ENCODE measurements at places on chromosomes 12 and 14.

GRCh38 chr12:119036878-119037825, 55.8 kb downstream of the SRRM4 start:
- no peak for DNase-seq

- DNase-seq = no peak
Observed at GRCh38 chr12:112466011-112466422, 47.3 kb downstream of the PTPN11 start.

DNA sequence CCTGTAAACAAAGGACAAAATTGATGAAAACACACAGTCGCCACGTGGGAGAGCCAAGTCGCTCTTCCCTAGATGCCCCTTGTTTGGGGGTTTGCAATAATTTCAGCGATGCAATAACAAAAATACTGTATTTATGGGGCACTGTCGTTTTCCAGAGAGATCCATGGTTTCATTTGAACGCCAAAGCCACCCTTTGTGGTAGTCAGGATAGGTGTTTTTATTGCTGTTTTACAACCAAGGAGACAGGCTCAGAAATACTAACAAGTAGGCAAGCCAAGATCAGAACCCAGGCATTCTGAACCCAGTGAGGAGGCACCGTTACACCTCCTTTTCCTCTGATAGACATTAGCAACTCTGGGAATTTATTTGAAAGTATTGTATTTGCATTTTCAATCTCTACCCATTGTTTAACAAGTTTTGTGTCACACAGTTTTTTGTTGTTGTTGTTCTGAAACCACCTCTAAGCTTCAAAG, 831 bp upstream of the BTBD7 start:
- no peak for DNase-seq

- no peak for DNase-seq
Observed at GRCh38 chr12:130592641-130593040, 123.5 kb downstream of the RIMBP2 start.

DNA sequence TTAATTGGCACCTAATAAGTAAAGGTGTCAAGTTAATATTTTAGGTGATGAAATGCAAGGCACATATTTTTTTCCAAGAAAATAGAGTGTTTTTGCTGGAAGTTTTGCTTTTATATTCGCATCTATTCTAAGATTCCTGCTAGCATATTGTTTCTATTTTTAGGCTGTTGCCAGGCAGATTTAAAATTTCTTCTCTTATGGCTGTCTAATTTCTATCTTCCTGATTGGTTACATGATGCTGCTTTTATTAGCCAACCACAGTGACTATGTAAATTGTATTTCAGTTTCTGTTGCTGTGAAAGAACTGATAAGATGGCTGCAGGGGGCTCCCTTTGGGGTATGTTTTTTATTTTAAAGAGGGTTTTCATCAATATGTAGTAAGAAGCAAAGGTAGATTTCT, 42.7 kb downstream of the ATF7IP start:
- DNase-seq = no peak

DNA sequence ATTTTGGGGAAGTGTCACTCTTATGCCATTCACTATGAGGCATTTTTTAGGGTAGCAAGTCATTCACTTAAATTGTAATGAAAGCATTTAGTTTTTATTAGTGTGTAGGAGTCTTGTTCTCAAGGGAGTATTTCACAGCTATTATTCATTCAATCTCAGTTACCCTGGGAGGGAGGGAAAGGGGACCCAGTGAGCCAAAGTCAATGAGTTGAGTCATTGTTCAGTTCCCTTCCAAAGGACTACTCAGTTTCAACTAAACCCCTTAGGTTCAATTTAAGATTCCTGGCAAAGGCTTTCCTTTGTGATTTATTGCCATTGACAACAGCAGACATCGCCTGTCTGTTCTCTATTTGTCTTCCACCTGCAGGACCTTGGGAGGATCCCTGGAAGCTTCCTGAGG, 29.3 kb upstream of the RASSF8 start:
- DNase-seq = no peak

DNA sequence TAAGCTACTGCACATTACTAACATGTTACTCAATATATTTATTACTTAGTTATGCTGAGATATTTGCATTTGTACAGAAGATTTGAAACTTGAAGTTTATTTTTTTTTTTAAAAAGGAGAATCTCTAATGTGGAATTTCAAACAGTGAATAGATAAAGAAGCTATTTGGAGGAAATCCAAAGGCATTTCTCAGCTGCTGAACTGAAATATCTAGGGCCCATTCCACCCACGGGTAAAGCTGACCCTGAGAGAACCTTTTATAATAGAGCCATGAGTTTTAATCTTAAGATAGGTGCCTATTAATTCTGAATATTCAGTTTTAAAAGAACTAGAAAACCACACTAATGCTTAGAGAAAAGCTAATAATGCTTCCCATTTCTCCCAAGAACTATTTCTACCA, 225.4 kb upstream of the CAND1 start:
- no peak for DNase-seq

DNA sequence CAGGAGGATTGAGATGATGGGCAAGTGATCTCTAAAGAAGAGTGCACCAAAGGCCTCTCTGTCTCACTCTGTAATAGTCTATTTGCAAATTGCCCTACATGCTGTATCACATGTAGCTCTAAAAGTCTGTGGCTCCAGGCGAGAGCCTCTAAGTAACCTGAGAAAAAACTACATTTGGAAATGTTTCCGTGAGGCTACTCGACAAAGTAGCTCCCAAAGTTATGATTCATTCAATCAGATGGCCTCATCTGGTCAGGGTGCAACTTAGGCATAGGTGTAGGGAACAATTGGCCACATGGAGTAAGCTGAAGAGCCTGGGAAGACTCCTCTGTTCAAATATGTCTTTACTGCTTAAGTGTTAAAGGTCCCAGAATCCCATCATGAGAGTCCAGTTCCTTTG, 155.4 kb upstream of the PLEKHG7 start:
- DNase-seq = no peak

GRCh38 chr12:6824085-6824775, 2.6 kb downstream of the GPR162 start:
- no peak for DNase-seq

DNA sequence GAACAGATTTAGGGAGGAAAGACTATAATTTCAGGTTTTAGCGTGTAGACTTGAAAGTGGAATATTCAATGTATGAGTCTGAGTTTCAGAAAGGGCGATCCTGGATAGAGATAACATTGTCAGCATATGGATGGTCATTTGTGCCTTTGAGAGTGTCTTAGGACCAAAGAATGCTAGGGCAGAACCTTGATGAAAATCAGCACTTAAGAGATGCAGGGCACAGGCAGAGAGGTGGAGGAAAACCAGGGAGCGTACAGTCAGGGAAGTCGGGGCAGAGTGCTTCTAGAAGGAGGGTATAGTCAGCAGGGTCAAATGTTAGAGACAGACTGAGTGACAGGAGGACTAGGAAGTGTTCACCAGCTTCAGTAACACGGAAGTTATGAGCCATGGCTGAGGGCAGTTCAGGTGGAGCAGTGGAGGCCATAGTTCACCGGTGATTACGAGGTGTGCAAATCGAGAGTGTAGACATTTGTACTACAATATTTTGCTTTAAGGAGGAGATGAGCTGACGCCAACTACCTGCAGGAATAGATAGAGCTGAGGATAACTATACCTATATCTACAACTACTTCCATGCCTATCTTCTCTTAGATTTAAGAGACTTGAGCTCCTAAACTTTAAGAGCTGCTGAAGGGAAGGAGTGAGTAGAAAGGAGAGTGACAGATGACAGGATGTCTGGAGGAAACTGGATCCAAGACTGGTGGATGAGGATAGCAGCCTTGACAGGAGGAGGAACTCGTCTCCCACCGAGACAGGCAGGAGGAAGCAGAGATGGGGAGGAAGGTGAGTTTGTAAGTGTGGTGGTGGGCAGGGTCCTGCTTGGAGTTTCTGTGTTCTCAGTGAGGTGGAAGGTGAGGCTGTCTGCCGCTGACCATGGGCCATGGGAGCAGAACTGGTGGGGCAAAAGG, 6.5 kb downstream of the CBLN3 start:
- no peak for DNase-seq

DNA sequence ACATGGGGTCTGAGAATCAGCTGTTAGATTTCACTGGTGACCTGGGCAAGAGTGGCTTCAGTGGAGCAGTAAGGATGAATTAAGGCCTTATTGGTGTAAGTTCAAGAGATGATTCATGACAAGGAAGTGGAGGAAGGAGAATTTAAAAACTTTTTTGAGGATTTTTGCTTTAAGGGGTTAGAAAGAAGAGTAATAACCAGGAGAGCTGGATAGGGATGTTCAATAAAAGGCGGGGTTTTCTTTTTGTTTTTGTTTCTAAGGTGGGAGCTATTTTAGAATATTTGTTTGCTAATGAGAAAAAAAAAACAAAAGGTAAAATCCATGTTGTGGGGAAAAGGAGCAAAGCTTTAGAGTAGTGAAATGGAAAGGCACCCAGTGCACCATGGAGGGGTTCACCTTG, 15.2 kb upstream of the TUBA1B start:
- DNase-seq = no peak

GRCh38 chr12:82832096-82832495, 145.4 kb downstream of the TMTC2 start:
- DNase-seq = no peak

Measured in stimulated activated CD4-positive, alpha-beta T cell treated with anti-CD3 and anti-CD28 coated beads, TNF-alpha, amount 100 ng/mL, for 4 hours (primary cell).